ENCODE measurements at places on chromosomes 1 and 21. TPM values are rescaled to one million over a fixed set of nuclear protein-coding genes. Genes with fewer than 3 reads are reported as not detected.

GRCh38 chr1:217431395-217431794, 199.5 kb downstream of the GPATCH2 start:
- no peak for DNase-seq

GRCh38 chr1:245388687-245389086, 233.9 kb downstream of the KIF26B start:
- no peak for DNase-seq

- DNase-seq, result no peak
Measured at GRCh38 chr1:147185432-147185831, 13.2 kb upstream of the PRKAB2 start.

Gene LCE2B
- not detected for total RNA-seq
